ENCODE measurements at places on chromosomes 12 and 14.

GRCh38 chr12:106022568-106023012 lies 116.2 kb downstream of the NUAK1 start:
- DNase-seq: no peak

GRCh38 chr12:4216187-4216927 lies 57.2 kb upstream of the CCND2 start:
- no peak for DNase-seq

- no peak for DNase-seq
Observed at GRCh38 chr12:7101694-7102131, 7.3 kb downstream of the C1RL start.

DNA sequence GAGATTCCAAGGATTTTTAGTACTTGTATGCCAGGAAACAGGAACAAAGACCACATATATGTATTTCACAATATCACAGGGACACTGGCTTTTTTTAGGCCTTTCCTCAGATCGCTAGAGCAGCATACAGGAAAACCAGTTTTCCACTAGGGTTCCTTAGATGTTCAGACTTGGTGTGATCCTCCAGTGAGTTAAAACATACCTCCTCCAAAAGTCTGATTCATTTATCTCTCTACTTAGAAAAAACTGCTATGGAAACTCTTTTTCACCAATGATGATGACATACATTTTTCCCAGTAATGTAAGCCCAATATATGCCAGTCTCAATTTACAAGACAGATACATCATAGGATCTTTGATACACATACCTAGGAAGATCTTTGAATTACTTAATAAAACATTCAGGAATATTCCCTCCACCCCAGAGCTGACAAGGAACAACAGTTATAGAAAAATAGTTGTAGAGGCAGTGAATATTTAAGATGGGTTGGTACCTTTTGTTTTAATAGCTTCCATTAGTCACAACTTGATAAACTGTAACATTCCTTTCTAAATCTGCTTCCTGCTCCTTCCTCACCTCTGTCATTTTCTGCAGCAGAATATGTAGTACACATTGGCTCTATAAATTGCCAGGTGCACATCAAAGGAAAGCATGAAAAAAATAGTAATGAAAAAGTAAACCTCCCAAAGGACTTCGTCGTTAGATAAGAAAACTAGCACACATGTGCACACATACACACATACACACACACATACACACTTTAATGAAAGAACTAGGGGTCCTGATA lies 27.5 kb downstream of the BCAT1 start:
- no peak for DNase-seq

- DNase-seq: no peak
Observed at GRCh38 chr12:114936148-114937079, 252.4 kb upstream of the TBX3 start.

DNA sequence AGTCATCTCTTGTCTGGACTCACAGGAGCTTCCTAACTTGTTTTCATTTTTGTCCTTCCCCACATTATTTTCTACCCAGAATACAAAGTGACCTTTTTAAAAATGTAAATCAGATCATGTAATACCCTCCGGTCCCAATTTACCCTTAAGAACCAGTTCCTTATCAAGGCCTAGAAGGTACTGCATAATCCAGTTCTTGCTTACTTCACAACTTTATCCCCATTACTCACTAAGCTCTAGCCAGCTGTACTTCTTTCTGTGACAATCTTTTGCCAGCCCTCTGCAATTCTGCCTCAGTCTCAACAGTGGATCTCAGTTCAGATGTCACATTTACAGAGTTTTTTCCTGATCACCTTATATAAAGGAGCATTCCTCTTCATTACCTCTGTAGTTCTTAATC lies 11.6 kb downstream of the RAP1B start:
- DNase-seq: no peak

- DNase-seq: no peak
Observed at GRCh38 chr12:104720339-104721038, 237.6 kb downstream of the SLC41A2 start.

DNA sequence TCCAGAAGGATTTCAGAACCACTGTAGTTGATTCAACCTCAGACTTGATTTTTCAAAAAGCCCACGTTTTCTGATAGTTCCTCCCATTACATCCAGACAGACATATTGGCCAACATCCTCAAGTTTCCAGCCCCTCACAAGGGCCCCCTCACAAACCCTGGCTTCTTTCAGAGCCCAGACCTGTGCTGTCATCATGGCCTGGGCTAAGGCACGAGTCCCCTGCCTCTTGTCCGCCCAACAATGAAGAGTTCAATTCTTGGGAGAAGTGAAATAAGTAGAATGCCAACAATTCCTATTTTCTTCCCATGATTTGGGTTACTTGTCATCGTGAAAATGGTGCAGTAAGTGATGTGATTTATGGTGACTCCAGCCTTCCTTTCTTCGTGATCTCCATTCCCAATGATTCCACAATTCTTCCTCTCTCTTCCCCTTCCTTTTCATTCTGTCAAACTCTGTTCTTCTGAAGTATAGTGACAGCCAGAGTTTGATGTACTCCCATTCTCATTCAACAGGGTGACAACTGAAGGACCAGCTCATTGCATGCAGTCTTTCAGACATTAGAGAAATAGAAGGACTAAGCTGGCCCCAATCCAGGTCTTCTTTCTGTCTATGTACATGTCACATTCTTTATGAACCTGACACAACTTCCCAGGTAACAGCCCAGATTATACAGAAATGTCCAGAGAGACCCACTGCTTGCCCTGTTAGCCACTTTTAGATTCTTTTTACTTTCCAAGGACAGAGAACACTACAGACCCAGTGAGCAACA lies 29.2 kb downstream of the SPTB start:
- DNase-seq: no peak

- DNase-seq: no peak
Observed at GRCh38 chr12:88153959-88154358, 11.9 kb downstream of the TMTC3 start.

- no peak for DNase-seq
Observed at GRCh38 chr14:68866991-68867533, 74.2 kb upstream of the ZFP36L1 start.

GRCh38 chr12:76176940-76177339 lies 92.5 kb upstream of the NAP1L1 start:
- no peak for DNase-seq

DNA sequence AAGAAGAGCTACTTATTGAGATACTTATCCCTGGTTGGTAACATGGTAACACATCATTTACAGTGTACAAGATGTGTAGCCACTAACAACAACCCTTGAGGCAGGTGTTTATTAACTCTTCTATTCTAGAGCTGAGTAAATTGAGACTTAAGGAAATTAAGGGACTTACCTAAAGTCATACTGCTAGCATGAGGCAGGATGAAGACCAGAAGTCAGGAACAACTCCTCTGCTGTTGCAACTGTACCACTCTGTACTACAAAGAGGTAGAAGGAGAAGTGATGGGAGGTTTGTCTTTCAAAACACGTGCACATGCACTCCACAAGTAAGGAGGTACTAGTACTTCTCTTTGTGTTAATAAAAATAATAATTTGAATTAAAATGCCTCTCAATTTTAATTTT lies 79.9 kb downstream of the LLPH start:
- DNase-seq: no peak

GRCh38 chr14:21287168-21287567 lies 7.3 kb downstream of the RPGRIP1 start:
- DNase-seq: no peak

GRCh38 chr14:59093902-59094301 lies 94.6 kb upstream of the DAAM1 start:
- no peak for DNase-seq

DNA sequence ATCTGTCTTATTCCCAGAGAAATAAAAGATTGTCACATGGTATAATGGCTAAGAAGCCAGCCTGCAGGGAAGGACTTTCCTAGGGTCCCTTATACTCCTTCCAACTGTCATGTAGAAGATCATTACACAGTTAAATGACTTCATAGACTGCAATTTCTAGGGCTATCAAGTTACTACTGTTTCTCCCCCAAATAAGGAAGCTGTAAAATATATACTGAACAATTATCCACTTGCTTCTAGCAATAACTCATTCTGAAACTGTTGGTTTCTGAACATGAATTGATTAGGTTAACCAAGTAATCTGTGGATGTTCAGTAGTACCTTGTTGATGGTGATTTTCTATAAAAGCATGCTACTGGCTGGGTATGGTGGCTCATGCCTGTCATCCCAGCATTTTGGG lies 44.6 kb downstream of the A2ML1 start:
- no peak for DNase-seq

- no peak for DNase-seq
Observed at GRCh38 chr12:76247026-76247646, 101.1 kb downstream of the BBS10 start.

DNA sequence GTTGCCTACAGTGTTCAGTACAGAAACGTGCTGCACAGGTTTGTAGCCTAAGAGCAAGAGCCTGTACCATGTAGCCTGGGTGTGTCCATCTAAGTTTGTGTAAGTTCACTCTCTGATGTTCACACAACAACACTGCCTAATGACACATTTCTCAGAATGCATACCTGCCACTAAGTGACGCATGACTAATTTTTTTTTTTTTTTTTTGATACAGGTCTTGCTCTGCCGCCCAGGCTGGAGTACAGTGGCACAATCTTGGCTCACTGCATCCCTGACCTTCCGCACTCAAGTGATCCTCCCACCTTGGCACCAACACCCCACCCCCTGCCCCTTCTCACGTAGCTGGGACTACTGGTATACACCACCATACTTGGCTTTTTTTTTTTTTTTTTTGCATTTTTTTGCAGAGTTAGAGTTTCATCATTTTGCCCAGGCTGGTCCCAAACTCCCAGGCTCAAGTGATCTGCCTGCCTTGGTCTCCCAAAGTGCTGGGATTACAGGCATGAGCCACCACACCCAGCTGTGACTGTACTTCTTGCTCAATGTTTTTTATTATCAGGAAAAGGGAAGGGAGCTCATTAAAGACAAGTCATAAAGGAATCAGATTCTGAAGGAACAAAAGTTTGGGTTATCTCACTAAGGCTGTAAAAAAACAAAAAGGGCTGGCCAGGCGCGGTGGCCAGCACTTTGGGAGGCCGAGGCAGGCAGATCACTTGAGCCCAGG lies 10.0 kb upstream of the CDC42BPB start:
- no peak for DNase-seq

GRCh38 chr12:575129-575502 lies 88.1 kb downstream of the NINJ2 start:
- no peak for DNase-seq

GRCh38 chr14:105632010-105632409 lies 105.6 kb downstream of the TMEM121 start:
- no peak for DNase-seq

DNA sequence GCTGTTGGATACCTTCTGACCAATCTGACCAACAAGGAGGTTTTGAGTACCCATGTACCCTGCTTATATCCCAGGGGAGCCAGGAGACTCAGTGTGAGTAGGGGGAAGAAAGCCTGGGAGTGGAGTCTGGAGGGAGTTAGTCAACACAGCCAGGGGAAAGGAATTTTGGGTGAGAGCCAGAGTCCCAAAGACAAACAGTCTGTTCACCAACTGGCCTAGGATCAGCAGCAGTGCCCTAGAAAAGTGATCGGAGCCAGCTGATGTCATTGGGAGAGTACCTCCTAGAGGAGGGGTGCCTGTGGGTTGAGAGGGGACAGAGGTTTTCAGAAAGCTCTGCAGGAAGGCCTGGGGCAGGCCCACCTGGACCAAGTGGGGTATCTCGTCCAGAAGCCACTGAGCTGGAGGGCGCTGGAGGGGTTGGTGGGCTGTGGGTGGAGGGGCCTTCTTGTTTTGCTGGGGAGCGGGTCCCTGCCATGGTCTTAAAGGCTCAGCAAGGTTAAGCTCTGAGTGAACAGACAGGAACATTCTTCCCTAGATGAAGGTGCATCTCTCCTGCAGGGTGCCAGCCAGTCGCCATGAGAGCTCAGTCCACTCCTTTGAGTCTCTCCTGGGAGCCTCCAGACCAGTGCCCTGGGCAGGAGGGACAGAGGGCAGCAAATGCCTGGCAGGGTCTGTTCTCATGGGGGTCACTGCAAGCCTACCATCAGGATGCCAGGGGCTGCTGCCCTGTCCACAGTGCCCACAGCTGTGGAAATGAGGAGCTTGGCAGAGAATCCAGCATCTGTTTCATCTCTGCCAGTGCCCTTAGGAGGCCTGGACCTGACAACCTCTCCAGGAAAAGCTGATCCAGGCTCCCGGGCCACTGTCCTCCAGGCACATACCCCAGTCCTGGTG lies 63.6 kb downstream of the CHGA start:
- no peak for DNase-seq

DNA sequence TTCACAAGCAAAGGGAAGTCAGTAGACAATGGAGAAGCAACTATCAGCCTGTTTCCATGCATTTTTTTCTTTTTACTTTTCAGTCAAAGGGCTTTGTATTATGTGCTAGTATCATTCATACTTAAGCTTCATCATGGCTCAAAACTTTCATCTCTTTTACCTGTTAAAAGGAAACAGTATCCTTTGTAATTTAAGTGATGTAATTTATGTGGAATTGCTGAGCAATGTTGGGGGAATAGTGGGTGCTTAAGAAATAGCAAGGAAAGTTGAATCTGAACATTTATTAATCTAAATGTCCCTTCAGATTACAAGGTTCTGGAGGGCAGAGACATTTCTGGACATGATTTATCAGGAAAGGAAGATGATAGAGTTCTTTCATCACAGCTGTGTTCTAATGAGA lies 915.3 kb downstream of the VRK1 start:
- DNase-seq: no peak

DNA sequence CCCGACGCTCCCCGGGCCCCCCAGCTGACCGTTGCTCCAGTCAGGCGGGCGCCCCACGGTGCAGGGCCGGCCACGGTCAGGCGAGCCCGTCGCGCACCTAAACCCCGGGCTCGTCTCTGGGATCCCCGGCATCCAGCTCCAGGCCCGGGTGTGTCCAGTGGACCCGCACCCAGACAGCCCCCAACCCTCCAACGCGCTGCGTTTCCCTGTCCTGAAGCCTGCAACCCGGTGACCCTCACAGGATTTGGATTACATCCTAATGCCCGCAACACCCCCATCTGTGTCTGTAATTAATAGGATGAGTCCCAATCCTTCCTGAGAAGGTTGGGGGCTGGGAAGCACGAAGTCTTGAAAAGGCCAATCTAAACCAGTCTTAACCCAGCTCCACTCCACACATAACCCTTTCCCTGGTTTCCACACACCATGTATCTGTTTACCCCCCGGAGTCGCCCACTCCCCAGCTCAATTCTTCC lies 10.4 kb downstream of the CPNE6 start:
- DNase-seq: no peak

- DNase-seq: no peak
Observed at GRCh38 chr14:101193106-101193844, 289.8 kb upstream of the RTL1 start.

- DNase-seq: no peak
Observed at GRCh38 chr12:53461059-53461458, 9.2 kb downstream of the PCBP2 start.

DNA sequence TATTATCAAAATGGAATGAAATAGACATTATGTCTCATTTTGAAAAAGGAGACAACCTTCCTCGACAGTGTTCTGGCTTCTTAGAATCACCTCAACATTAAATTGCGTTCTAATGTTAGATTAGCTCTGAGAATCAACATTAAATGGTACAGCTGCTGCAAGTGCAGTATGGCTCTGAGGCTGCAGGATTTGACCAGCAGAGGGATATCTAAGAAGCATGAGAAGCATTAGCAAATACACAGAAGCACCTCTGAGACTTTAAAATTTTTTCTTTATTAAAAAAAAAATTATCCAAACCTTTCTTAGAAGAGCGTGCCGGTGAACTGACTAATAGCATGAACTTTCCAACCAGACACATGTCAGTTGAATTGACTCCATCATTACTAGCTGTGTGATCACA lies 253.4 kb upstream of the LRIG3 start:
- no peak for DNase-seq
